ENCODE measurements at places on chromosomes 11 and 22.

GRCh38 chr11:16669799-16670415 lies 68.5 kb upstream of the C11orf58 start:
- DNase-seq, result no peak

DNA sequence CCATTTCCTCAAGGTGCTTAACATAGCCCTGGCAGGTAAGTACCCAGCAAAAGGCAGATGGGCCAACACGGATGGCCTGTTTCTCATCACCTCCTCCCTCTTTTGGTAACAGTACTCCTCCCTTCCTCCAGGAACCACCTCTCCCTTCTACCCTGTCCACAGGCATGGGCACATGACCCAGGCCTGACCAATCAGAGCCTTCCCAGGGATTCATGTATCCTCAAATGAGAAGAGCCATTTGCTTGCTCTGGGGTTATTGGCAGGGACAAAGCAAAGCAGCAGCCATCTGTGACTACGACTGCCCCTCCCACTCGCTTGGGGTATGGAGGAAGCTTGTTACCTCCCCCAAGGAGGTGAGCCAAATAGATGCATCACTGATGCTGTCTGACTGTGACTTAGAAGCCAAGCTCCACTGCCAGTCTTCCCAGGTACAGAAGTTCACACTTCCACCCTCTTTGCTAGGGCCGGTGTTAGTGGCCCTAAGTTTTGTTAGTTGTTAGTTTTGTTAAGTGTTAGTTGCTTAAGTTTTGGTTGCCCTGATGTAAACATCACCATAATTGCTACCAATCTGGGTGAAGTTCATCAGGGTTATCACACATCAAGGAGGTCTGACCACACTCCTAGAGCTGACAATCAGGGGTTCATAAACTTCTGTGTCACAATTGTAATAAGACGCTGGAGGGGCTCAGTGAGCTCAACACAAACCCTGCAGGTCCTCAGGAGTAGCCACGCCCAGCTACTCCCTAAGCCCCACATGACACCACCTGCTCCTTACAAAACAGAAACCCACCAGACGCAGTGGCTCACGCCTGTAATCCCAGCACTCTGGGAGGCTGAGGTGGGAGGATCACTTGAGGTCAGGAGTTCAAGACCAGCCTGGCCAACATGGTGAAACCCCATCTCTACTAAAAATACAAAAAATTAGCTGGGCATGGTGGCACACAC lies 57.3 kb downstream of the ARFGAP3 start:
- no peak for DNase-seq

GRCh38 chr22:31179345-31179744 lies 19.4 kb downstream of the RNF185 start:
- no peak for DNase-seq

DNA sequence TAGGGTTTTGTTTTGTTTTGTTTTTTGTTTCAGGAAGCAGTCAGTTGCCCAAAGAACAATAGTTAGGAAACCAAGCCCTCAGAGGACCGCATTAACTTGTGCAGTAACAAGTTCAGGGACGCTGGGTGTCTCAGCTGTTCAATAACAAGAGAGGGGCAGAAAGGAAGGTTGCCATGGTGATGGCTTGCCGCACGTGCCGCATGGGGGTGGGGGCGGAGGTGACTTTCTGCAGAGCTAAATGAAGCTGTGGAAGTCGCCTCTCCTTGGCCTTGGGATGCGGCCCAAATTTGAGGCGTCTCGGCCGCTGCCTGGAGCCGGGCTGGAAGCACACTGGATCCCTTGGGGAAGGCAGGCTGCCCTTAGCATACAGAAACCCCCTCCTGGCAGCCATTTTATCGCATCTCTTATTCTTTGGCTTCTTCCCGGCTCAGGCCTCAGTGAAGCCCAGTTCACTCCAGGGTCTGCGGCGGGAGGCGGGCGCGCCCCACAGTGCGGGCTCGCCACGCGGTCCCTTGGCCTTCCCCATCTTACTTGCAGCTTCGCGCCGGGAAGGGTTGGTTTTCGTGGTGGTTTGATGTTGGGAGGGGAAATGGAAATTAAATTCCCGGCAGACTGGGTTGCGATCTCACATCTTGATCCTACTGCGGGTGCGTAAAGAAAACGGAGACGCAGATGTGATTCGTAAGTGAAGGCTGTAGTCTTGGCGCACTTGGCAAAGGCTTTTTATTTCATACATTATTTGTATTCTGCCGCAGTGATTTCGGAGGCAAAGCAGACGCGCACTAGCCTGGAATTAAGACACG lies 94.3 kb downstream of the SLC17A6 start:
- no peak for DNase-seq

- DNase-seq, result no peak
Measured at GRCh38 chr11:58637371-58637770, 14.9 kb downstream of the CNTF start.

DNA sequence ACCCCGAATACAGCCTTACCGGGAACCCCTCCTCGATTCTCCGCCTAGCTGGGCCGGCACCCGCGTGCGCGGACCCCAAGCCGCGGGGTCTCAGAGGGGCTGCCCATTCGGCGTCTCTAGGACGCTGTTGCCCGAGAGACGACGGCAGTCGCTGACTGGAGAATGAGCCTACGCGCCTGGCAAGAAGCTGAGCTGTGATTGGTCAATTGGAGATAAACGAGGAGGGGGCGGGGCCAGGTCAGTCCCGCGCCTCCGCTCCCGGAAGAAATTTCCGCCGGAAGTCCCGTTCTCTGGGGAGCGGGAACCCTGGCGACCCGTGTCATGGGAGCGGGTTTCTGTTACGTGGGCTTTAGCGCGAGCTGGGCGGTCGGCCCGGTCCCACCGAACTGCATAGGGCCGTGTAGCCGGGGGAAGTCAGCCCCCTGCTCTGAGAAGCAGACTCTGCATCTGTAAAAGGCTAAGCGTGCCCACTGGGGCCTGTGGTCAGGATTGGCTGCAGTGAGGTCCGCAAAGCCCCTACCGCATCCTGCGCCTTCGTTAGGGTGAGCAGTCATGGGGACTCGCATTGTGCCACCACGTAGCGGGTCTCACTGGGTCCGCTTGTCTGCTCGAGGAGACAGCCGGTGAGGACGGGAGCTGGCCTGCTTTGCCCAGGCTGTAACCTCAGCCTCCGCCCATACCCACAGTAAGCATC lies at the start of gene EFCAB6:
TSS of gene EFCAB6 (minus strand) at position 157 of the 694 bp plus-strand sequence. CDS start 29,987 bp downstream, outside the sequence.
- DNase-seq, result peak; percentile 69

DNA sequence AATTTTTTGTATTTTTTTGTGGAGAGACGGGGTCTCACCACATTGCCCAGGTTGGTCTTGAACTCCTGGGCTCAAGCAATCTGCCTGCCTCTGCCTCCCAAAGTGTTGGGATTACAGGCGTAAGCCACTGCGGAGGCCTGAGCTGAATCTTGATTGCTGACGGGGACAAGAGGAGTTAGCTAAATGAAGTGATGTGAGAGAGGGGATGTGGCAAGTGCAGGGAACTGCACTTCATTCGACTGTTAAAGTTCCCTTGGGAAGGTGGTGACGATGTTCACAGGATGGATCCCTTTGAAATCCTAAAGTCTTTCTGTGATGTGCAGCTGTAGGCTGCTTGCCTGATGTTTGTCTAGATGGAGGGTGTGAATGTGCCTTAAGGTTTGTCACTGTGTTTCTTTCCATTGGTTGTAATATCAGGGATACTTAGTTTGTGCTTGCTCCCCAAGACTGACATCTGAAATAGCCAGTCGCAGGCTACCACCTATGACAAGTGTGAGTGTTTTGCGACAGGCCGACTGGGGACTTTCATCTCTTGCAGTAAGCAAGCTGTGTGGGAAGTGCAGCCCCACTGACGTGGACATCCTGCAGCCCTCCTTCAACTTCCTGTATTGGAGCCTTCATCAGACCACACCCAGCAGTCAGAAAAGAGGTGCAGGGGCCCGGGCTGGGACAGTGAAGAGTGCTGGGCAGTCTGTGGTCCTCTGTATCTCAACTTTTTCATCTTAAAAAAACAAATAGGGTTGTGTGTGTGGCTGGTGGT lies 19.6 kb upstream of the CCDC134 start:
- DNase-seq, result no peak

DNA sequence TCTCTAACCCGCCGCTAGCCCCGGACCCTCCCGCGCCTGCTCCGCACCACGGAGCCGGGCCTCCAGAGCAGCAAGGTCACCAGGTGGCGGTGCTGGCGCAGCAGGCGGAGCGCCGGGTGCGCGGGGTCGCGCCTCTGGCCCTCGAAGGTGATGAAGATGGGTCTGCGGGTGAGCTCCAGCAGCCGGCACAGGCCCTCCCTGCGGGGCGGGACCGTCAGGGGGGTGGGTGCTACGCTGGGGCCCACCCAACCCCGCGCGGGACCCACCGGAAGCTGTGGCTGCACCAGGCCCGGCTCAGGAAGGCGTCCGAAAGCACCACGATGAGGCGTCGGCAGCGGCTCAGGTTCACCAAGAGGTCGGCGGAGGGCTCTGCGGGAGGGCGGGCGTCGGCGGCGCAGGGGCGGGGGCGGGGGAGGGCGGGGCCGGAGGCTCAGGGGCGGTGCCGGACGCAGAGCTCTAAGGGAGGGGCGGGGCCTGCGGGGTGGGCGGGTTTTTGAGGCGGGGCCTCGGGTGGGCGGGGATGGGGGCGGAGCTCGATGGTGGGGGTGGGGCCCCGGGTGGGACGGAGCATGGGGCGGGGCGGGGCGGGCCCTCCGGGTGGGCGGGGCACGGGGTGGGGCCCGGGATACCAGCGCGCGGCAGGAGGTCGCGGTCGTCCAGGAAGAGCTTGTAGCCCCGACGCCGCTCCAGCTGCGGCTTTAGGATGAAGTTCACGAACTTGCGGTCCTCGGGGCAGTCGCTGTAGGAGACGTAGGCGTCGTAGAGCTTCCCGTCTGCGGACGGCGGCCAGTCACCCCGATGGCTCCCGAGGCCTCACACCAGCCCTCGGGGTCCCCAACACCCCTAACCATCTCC lies 7.8 kb downstream of the SIGIRR start:
- DNase-seq, result peak; percentile 24

GRCh38 chr22:37199760-37200108 lies 11.7 kb upstream of the C1QTNF6 start:
- no peak for DNase-seq

DNA sequence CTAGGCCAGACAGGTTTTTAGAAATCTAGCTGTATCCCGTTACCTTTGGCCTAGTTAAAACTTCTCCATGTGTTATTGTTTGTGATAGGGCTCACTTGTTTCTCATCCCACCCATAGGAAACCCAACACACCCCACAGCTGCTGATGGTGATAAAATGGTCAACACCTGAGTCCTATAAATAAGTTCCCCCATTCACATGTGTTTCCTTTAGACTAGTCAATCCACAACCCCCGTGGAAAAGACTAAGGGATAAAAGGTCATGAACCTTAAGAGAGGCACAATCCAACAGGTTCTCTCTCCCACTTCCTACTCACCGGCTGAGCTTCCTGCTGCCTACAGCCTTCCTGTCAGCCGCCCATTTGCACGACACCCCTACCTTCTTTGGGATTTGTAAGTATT lies 768.4 kb downstream of the JRKL start:
- no peak for DNase-seq

DNA sequence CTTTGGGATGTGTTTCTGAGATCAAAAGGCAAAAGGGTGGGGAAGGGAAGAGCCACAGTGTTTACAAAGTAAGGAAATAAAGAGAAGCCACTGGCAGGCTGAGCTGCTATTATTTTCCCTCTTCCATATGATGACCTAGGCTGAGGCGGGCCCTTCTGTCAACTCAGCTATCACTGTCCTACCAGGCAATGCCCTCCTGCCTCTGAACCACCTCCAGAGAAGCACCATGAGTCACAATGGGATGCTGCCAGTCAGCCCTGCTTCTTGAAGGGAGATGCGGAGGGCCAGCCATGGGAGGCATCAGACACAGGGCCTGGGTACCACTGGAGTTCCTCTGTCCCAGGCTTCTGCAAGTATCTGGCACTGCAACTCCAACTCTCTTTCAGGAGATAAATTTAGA lies 107.9 kb upstream of the BID start:
- no peak for DNase-seq

DNA sequence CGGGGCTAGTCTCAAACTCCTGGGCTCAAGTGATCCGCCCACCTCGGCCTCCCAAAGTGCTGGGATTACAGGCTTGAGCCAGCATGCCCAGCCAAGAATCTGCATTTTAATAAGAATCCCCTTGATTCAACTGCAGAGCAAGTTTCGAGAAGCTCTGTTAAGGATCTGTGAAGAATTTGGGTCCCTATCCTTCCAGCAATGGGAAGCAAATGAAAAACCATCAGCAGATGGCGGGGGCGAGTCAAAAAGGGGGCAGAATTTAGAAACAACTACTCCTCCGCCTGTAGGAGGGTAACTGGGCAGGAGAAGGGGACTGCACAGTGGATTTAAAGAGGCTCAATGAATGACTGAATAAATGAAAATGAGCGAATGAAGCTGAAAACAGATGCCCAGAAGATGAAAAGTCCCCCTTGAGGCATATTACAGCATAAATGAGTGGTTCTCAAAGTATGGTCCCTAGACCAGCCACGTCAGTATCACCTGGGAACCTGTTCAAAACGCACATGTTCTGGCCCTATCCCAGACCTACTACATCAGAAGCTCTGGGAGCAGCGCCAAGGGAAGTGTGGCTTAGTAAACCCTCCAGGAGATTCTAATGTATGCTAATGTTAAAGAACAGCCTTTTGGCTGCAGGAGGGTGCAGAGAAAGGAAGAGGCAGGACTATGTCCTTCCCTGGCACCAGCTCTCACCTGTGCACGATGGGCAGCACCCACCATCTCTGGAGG lies 15.0 kb downstream of the VWCE start:
- no peak for DNase-seq

- no peak for DNase-seq
Measured at GRCh38 chr11:6638429-6638828, 17.2 kb downstream of the DCHS1 start.

DNA sequence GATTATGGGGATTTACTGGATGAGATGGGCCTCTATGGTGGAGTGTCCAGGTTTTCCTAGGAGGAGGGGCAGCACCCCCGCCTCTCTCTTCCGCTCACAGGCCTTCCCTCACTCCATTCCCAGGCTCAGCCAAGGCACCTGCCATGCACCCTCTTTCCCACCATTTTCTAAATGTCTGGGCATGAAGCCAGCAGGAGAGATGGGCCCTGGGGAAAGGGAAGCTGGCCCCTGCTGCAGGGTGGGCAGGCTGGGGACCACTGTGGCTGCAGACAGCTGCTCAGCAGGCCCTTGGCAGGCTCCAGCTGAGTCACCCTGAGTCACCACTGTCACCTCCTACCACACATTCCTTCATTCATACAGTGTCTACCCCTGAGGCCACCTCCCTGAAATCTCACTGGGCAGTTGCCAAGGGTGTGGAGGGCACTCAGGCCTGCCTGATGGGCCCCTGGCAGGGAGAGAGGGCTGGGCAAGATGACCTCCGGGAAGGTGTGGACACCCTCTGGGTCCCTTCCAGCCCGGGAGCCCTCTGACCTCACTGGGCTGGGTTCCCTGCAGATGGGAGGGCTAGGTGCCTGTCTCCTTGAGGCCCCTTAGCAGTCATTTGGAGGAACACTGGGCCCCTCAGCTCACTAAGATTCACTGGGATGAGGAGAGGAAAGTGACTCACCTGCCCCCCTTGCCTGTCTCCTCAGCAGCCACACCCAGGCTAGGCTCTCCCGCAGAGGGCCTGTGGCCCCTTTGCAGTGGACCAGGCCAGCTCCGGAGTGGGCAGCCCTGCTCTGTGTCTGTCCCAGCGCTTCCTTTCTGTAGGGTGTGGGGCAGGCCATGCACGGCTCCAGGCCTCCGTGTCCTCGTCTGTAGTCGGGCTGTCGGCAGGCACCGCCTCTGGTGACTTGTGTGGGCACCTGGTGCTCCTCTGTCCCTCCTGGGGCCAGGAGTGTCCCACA lies 7.8 kb downstream of the MYEOV start:
- DNase-seq, result no peak

GRCh38 chr11:123545726-123546270 lies 108.6 kb downstream of the SCN3B start:
- no peak for DNase-seq
